ENCODE measurements at places on chromosomes 3 and 15. TPM values are rescaled to one million over a fixed set of nuclear protein-coding genes. Genes with fewer than 3 reads are reported as not detected.

GRCh38 chr3:55013145-55013925, 85.5 kb upstream of the LRTM1 start:
- no peaks in the 10 kb centered on the region for H3K36me3 ChIP-seq
- no peak overlapping the region for H3K27ac ChIP-seq
- H3K4me1 ChIP-seq: no peaks in the 10 kb centered on the region
- H3K27me3 ChIP-seq: no peaks in the 10 kb centered on the region
- no peak overlapping the region for H3K4me3 ChIP-seq

- no peak for DNase-seq
- H3K27me3 ChIP-seq: no peaks in the 10 kb centered on the region
- no peak overlapping the region for H3K27ac ChIP-seq
- H3K4me1 ChIP-seq: no peaks in the 10 kb centered on the region
- no peak overlapping the region for H3K4me3 ChIP-seq
- H3K36me3 ChIP-seq: no peaks in the 10 kb centered on the region
Observed at GRCh38 chr3:55205990-55206389, 278.1 kb upstream of the LRTM1 start.

GRCh38 chr3:133213937-133214336, 175.7 kb downstream of the TMEM108 start:
- DNase-seq: no peak
- H3K27ac ChIP-seq: no peak overlapping the region
- H3K36me3 ChIP-seq: no peaks in the 10 kb centered on the region
- H3K4me3 ChIP-seq: no peak overlapping the region

GRCh38 chr3:9019259-9019961, 56.1 kb upstream of the RAD18 start:
- H3K36me3 ChIP-seq: no peaks in the 10 kb centered on the region
- DNase-seq: no peak
- H3K4me1 ChIP-seq: no peaks in the 10 kb centered on the region
- no peak overlapping the region for H3K27ac ChIP-seq

GRCh38 chr15:99703603-99704443, 29.4 kb downstream of the LYSMD4 start:
- H3K27me3 ChIP-seq: no peaks in the 10 kb centered on the region
- H3K27ac ChIP-seq: no peak overlapping the region
- peaks cover 18% of the 10 kb centered on the region for H3K4me1 ChIP-seq

- no peaks in the 10 kb centered on the region for H3K27me3 ChIP-seq
- no peaks in the 10 kb centered on the region for H3K4me1 ChIP-seq
- no peak for DNase-seq
- no peak overlapping the region for H3K27ac ChIP-seq
Observed at GRCh38 chr3:175310046-175310445, 450.9 kb downstream of the NAALADL2 start.

DNA sequence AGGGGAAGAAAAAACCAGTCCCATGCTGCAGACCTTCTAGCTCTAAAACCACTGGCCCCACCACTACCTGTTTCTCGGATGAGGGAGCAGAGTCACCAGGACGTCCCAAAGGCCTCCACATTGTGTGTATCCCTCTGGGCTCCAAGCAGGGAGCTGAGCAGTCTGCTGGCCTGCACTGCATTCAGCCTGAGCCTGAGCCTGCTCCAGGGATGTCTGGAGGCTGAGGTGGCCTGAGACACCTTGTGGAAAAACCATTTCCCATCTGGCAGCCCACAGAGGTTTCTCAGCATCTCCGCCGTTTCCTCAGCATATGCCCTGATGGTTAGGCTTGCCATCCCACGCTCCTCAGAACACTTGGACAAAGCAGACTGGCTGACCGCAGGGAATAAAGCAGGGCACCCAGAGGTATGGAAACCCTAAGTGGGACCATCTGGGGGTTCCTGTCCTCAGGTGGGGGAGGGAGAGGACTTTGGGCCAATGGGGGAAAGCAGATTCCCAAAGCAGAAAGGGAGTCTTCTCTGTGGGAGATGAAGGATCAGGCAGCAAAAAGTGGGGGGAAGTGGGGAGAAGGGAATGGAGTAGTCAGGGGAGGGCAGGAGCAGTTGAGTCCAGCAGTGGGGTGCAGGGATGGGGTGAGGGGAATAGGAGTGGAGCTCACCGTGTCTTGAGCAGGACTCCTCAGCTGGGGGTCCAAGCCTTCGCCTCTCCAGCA, at the start of gene CILP:
TSS of gene CILP (minus strand) at position 704 of the 712 bp plus-strand sequence. CDS start 1,718 bp downstream, outside the sequence.
- no peak within 1 kb of the TSS for H3K4me3 ChIP-seq
- H3K4me1 ChIP-seq: no peaks in the 10 kb centered on the region
- no peaks in the 10 kb centered on the region for H3K27me3 ChIP-seq
- H3K36me3 ChIP-seq: no peaks in the 10 kb centered on the region
- no peak within 1 kb of the TSS for H3K27ac ChIP-seq

DNA sequence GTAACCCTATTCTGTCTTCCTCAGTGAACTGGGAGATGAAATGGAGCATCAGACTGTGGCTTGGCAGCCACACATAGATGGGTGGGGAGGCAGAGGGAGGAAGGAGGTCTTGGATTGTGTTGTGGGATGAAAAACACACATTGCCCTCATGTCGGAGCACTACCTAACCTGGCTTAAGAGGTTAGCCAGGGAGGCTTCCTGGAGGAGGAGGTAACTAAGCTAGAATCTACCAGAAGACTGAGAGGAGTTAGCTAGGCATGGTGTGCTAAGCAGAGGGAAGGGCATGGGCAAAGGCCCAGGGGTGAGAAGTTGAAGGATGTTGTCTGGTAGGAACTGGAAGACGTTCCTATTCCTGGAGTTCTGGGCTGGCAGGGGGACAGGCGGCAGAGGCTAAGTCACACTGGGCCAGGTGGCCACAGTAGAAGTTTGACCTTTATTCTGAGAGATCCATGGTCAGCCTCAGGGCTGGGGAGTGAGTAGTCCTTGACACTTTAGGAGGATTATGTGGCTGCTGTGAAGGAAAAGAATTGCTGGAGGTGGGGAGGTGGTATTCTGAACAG, 7.7 kb upstream of the PRKCD start:
- peaks cover 4% of the 10 kb centered on the region for H3K27me3 ChIP-seq
- H3K36me3 ChIP-seq: no peaks in the 10 kb centered on the region
- H3K4me3 ChIP-seq: no peak overlapping the region
- H3K27ac ChIP-seq: no peak overlapping the region

- DNase-seq: no peak
- no peaks in the 10 kb centered on the region for H3K4me1 ChIP-seq
- no peaks in the 10 kb centered on the region for H3K36me3 ChIP-seq
Observed at GRCh38 chr3:135231737-135232136, 436.7 kb downstream of the EPHB1 start.

- H3K27me3 ChIP-seq: no peaks in the 10 kb centered on the region
- no peak overlapping the region for H3K4me3 ChIP-seq
- H3K4me1 ChIP-seq: no peaks in the 10 kb centered on the region
Observed at GRCh38 chr3:159724627-159725026, 264.0 kb upstream of the IL12A start.

DNA sequence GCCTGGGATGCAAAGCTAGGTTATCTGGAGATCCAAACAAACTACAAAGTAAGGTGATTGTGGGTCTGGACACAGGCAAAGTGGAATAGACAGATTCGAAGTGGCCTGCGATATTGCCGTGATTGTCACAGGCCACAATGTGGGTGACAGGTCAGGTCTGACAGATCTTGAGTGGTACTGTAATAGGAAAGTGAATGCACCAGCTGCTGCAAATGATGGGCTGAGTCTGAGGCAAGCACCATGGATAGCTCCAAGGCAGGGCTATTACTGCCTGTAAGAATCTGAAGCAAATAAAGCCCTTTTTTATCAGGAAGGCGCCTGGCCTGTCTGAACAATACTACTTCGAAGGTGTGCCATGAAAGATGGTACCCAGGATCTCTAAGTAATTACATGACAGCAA, 10.0 kb downstream of the ARMC8 start:
- H3K27ac ChIP-seq: no peak overlapping the region
- H3K36me3 ChIP-seq: no peaks in the 10 kb centered on the region
- H3K4me1 ChIP-seq: peaks cover 19% of the 10 kb centered on the region

- no peaks in the 10 kb centered on the region for H3K27me3 ChIP-seq
- no peak overlapping the region for H3K4me3 ChIP-seq
- no peaks in the 10 kb centered on the region for H3K36me3 ChIP-seq
- no peak for DNase-seq
- H3K27ac ChIP-seq: no peak overlapping the region
Observed at GRCh38 chr15:28904541-28905315, 19.0 kb downstream of the APBA2 start.

DNA sequence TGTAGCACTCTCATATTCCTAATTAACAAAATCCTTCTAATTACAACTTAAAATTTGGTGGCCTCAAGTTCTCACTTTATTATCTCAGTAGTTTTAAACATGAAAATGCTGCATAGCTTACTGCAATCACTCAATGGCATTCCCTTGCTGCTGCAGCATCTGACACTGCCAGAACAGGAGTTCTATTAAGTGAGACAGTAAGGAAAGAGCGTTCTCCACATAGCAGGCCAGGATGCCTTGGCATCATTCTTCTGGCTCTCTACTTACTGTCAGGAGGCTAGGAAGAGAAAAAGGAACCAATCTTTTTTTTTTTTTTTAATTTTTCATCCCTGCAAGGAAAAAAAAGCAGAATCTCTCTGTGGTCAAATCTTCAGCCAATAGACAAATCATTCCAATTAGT, 3.2 kb downstream of the CNBP start:
- peaks cover 8% of the 10 kb centered on the region for H3K36me3 ChIP-seq
- H3K4me3 ChIP-seq: peak overlapping the region; percentile 93
- no peaks in the 10 kb centered on the region for H3K27me3 ChIP-seq
- no peak for DNase-seq
- peaks cover 74% of the 10 kb centered on the region for H3K4me1 ChIP-seq

DNA sequence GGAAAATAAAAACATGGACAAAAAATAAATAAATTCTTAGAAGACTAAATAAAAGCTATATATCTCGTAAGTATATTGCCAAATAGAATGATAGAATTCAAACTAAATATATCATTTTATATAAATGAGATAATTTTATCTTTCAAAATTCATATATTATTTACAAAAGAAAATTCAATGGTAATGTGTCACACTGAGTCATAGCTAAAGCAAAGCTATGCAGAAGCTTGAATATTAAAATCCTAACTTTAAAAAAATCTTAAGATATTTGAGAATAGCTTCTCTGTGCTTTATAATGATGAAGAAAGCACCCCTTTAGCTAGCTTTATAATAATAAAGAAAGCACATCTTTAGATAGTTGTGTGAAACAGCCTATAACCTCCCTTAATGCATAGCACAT, 1010.8 kb downstream of the OTOL1 start:
- H3K27ac ChIP-seq: no peak overlapping the region
- no peaks in the 10 kb centered on the region for H3K27me3 ChIP-seq
- H3K36me3 ChIP-seq: no peaks in the 10 kb centered on the region
- no peaks in the 10 kb centered on the region for H3K4me1 ChIP-seq

DNA sequence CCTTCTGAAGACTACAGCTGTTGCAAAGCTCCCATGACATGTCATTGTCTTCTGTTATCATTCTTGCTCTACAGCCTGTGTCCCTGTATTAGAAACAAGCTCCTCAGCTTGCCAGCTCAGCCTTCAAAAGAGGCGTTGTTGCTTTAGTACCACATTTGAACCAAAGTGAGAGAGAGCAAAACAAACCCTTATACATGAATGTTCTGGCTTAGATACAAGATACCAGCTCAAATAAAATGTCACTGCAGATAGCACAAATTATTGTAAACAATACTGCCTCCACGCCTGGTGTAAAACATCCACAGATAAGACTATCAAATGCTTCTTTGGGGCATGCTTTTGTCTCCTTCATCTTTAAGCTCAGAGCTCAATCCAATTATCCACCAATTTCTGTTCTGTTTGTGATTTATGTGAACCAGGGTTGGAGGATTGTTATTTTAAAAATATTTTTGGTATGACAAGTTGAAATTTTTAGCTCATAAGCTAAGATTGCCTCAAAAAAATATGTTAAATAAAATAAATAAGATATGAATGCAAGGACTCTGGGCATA, 403.6 kb upstream of the CDIN1 start:
- H3K4me3 ChIP-seq: no peak overlapping the region
- no peaks in the 10 kb centered on the region for H3K36me3 ChIP-seq
- no peak overlapping the region for H3K27ac ChIP-seq
- no peak for DNase-seq
- H3K27me3 ChIP-seq: no peaks in the 10 kb centered on the region

DNA sequence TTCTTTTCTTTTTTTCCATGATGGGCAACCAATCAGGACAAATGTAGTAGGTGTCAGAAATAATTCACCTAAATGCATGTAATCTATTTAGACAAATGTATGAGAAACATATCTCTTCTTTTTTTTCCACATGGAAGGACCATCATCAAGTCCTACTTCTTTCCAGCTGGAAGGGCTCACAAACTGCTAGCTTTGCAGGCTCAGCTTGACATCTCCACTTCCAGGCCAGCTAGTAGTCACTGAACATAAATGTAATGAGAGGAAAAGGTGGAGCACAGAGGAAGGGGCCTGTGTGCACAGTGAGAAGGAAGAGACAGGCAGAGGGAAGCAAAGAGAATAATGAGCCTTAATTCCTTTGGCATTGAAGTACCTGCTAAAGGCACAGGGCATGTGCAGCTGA, 504.9 kb downstream of the MCTP2 start:
- no peak overlapping the region for H3K27ac ChIP-seq
- no peak overlapping the region for H3K4me3 ChIP-seq
- H3K27me3 ChIP-seq: no peaks in the 10 kb centered on the region
- H3K36me3 ChIP-seq: no peaks in the 10 kb centered on the region
- H3K4me1 ChIP-seq: no peaks in the 10 kb centered on the region

- no peaks in the 10 kb centered on the region for H3K27me3 ChIP-seq
- H3K27ac ChIP-seq: no peak overlapping the region
- H3K36me3 ChIP-seq: peaks cover 57% of the 10 kb centered on the region
Observed at GRCh38 chr3:48696156-48696555, 10.4 kb upstream of the NCKIPSD start.

DNA sequence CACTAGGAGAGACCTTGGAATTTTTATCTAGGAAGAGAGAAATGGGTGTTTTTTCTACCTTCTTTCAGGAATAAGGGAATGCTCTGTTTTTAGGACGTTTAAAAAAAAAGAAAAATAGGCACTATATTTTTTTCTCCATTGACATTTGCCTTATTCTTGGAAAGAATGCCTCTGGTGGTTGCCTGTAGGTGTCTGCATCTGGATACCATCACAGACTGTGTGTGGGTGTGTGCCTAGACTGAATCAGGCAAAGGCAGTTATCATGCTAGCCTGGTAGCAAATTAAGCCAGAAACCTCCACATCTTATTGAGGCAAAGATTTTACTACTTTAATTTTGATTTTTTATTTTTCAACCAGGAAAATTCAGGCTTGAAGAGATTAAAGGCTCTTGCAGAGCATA, 513.6 kb upstream of the KCNMB2 start:
- no peaks in the 10 kb centered on the region for H3K4me1 ChIP-seq
- no peaks in the 10 kb centered on the region for H3K36me3 ChIP-seq
- H3K4me3 ChIP-seq: no peak overlapping the region
- H3K27me3 ChIP-seq: no peaks in the 10 kb centered on the region
- DNase-seq: no peak

The RETNLB gene
- not detected for total RNA-seq

The ANKUB1 gene
- total RNA-seq: not detected

The PLOD2 gene
- not detected for total RNA-seq

The RBP2 gene
- total RNA-seq: not detected

The CAPN3 gene
- total RNA-seq: 25.0 TPM

The A4GNT gene
- not detected for total RNA-seq

The PLSCR5 gene
- total RNA-seq: not detected

The CCDC39 gene
- total RNA-seq: 0.29 TPM
